Kidney epithelial cell (primary cell): ENCODE measurements at places on chromosomes 5 and 9. TPM values are rescaled to one million over a fixed set of nuclear protein-coding genes. Genes with fewer than 3 reads are reported as not detected.

GRCh38 chr9:129665389-129665775 lies at the start of gene PRRX2:
Gene PRRX2 (plus strand): TSS chr9:129665647. CDS start chr9:129665868, 221 bp downstream.
- DNase-seq, result no peak

Gene EGFLAM
- total RNA-seq, result 2.0 and 3.5 TPM in 2 replicates

DNA sequence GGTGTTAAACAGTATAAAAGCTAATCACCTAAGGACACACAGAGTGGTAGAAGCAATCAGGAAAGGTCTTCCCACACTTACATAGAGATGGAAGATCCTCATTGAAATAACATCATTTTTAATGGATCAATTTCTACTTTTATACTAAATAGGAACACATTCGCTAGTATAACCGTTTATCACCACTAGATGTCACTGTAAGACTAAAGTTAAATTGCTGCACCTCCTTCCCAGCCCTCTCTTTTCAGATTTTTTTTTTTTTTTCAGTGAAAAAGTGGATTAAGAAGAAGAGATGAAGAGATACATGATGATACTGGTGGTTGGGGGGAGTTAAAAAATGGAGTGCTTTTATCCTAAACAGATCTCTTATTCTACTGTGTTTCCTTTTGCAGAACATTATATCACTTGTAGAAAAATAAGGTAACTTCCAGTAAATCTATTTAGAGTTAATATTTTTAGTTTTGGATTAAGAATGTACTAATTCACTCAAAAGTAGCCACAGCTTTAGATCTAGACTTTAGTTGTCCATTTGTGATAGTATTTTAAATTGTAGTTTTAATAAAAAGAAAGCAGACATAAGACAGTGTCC lies 116.9 kb upstream of the ARRDC3 start:
- no peak for DNase-seq

DNA sequence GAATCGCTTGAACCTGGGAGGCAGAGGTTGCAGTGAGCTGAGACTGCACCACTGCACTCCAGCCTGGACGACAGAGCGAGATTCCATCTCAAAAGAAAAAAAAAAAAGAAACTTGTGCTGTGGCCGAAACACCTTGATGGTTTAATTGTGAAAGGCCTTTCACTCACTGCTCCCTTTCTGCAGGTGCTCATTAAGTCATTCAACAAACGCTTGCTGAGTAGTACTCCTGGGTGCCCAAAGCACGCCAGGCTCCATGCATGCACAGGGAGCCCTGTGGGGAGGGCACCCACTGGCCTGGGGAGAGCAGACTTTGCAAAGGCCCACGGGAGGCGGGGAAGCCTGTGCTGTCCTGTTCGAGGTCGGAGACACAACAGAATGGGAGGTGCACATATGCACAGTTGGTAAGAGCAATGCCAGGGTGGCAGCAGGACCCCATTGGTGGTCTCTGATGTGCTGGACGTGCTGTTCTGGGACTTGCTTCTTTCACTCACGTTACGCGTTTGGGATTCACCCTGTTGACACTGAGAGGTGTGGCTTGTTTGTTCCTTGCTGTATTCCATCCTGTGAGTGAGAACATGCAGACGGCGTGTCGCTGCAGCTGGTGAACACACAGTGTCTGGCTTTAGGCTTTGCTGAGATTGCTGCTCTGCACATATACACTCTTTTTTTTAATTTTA lies 3.0 kb upstream of the ENTPD2 start:
- no peak for DNase-seq

Gene TGFBI
- total RNA-seq, result 443 and 453 TPM in 2 replicates

Gene TAL2
- 0.33 TPM in 1 of 2 replicates, not detected in the other for total RNA-seq

GRCh38 chr5:178425621-178426068 lies 164.5 kb downstream of the COL23A1 start:
- no peak for DNase-seq

- DNase-seq, result no peak
Measured at GRCh38 chr5:122999947-123000563, 36.5 kb downstream of the PPIC start.

DNA sequence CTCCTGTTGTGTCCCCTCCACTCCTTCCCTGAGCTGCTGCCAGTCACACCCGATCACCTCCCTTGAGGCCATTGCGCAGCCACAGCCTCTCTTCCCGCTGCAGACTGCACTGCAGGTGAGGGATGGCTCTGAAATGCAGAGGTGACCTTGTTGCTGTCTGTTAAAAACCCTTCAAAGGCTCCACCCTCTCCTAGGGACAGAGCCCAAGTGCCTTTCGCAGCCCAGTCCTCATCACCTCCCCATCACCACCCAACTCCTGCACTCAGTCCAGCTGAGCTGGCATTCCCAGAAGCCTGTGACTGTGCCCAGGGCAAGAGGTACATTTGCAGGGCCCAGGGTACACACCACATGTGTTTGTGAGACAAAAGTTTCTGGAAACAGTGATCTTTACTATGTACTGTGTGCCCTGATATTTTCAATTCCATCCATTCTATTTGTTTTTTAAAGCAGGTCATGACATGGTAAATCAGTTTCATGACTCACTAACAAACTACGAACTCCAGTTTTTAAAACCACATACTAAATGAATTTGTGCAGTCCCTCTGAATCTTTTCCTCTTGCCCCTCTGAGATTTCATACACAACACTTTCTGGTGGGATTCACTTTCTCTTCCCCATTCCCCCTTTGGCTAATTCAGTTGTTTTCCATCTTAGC lies 73.0 kb upstream of the SPOCK1 start:
- no peak for DNase-seq
